ENCODE measurements at places on chromosomes 4 and X.

DNA sequence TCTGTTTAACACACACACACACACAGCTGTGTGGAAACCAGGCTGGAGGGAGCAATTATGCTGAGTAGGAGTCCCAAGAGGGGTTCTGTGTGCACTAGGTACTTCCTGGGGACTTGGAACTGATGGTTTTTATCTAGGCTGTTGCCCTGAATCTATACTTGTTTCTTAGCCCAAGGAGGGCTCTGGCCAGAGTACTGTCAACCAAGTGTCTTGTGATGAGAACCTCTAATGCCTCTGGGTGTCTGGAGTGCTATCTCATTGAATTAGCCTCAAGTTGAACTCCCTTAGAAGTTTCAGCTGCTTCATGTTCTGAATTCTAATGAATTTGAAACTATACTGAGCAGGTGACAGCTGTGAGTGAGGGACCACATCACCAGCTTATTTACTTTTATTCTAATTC, 16.6 kb downstream of the ARHGAP24 start:
- DNase-seq: no peak

GRCh38 chr4:108359130-108359985, 190.6 kb upstream of the LEF1 start:
- no peak for DNase-seq

DNA sequence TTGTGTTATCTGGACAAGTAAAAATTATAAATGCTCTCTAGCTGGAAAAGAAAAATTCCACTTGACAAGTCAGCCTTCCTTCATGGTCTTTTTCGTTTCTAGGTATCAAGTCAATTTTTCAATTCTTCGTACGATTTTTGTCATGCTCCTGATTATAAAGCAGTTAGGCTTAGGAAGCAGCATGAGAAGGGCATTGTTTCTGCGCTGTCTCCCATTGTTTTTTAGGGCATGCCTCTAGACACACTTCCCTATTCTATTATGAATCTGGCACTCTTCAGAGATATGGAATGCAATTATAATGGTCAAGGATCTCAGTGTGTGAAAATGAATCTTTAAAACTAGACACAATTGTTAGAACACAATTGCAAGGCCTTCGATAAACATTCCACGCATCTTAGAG, 164.1 kb upstream of the FAT1 start:
- no peak for DNase-seq

DNA sequence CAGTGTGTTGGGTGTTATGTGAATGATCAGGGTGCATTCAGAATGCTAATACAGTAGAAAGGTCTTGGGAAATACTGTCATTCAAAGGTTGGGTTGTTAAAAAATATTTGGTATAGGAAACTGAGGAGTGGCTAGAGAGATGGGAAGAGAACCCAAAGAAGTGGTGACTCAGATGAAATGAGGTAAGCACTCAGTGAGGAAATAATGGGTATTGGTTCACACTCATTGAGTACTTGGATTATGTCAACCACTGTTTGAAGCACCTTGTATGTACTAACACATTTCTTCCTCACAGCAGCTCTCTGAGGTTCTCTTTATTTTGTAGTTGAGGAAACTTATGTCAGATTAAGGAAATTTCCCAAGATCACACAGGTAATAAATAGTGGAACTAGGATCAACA, 40.8 kb upstream of the NUDT6 start:
- DNase-seq: no peak

DNA sequence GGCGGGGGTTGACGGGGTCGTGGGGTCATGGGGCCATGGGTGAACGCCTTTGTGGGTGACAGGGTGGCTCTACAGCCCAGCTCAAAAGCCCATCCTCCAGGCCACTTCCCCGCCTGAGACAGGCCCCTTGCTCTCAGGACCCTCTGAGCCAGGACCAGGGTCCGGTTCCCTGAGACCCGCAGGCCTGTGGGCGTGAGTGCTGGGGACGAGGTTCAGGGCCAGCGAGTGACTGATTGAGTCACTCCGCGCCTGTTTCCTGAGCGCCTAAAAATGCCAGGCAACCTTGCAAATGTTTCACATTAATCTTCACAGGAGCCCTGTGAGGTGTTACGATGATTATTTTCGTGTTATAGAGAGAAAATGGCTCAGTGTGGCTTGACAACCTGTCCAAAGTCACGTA, 97.8 kb downstream of the ZNF674 start:
- DNase-seq: no peak

DNA sequence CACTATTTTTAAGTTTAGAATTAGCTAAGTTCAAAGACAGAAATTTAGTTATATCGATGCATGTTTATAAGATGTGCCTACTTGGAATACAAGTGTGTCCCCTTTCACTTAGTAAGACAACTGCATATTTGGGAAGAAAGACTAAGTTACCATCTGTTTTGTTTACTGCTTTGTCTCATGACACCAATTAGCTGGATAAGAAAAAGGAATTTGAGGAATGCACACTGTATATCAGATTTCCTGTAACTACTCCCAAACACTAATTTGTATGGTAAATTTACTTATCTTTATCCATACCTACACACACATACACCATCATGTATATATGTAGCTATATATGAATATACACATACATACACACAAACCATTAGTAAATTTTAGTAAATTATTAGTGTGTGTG, 1442.8 kb upstream of the IGFBP7 start:
- DNase-seq: no peak

GRCh38 chr4:14008494-14008893, 381.0 kb upstream of the BOD1L1 start:
- no peak for DNase-seq

DNA sequence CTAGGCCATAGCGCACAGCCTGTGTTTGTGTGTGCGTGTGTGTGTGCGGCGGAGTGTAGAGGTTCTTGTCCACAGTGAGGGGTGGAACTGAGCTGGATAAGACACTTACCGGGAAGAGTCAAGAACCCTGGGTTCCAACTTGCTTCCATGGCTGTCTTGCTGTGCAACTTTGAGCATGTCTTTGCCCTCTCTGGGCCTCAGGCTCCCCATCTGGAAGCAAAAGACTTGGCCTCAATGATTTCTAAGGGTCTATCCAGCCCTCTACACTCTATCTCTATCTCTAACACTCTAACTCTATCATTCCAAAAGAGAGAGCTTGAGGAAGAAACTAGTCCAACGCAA, 121.3 kb upstream of the PJA1 start:
- no peak for DNase-seq

GRCh38 chr4:139762720-139763119, 97.1 kb downstream of the MGST2 start:
- no peak for DNase-seq

DNA sequence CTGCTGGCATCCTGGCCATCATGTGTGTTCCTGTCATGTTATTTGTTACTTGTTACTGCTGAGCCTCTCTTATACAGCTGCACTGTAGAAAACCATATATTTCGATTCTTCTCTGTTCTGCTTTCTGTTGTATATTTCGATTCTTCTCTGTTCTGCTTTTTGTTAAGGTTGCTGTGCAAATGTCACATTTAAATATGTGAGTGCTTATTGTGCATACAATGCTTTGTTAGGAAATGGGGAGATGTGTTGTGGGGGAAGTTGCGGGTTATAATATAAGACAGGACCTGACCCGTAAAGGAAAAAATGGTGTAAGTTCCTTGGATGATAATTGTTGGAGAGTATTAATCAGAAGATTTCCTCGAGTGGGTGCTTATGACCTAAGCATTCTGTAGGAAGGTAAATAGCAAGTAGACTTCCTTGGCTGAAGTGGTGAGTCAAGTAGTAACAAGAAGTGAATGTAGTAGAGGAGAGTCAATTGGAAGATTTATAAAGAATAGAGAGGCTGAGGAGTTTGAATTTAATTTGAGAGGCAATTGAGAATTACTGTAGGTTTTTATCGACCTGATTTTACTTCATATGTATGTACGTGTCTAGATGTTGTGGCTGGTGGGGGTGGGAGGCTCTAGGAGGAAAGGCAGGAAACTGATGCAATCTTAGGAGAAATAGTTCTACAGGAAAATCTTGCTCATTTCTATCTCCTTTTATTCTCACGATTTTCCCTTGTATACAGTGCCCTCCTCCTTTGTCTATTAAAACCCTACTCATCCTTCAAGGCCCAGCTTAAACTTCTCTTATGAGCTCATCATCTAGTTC, 8.5 kb downstream of the OGT start:
- no peak for DNase-seq

DNA sequence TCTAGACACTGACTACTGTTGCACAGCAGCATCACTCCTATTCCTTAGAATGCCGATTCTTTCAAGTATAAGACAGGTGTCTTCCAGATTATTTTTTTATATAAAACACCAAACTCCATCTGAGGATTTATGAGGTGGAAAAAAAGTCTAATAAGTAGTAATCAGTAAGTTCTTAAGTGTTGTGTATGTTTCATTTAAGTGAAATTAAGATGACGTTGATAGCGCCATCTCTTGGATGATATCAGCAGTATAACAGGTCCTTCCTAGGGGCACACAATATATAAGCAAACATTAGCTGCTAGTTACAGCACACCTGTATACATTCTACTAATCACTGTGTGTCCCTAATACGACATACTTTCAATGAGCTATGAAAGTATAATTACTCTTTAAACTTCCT, 99.6 kb upstream of the STS start:
- DNase-seq: no peak

DNA sequence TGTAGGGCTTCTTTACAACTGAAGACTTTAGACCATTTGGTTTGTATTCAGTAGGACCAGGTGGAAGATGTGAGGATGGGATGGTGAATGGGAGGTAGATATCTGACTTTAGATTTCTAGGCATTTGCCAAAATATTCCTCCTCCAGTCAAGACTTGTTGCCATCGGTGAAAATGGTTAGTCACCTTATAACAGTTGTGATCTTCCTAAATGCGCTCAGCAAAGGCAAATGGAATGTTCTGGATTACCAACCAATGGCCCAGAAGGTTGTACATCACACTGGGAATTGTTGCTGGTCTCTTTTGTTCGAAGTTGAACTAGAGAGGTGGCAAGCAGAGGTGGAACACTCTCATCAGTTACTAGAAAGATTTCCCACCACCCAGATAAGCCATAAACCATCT, 33.9 kb downstream of the TMSB4X start:
- no peak for DNase-seq

GRCh38 chr4:79413032-79413885, 5.2 kb upstream of the GK2 start:
- DNase-seq: no peak

DNA sequence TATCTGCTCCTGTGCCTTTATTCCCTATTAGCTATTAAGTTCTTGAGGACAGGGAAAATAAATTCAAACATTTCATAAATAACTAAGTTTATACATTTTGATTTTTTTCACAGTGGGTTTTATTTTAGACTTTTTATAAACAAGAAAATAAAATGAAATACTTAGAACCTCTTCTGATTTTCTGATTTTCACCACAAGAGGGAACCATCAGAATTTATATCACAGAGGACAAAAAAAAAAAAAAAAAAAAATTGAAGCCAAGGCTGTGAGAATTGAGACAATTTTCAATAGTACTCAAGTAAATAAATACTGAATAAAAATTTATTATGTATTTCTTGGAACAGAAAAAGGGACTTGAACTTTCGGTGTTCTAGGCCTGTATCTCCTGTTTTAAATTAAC, 288.1 kb downstream of the SH3BGRL start:
- no peak for DNase-seq

- DNase-seq: no peak
Observed at GRCh38 chr4:7457201-7458065, 22.7 kb upstream of the PSAPL1 start.

Measured in natural killer cell treated with Interleukin-12 subunit alpha and Interleukin-12 subunit beta and Interleukin-15 and Interleukin-18, amount 100 ng/mL, for 72 hours (primary cell).